ENCODE measurements at places on chromosomes 3 and 15.

GRCh38 chr3:99249627-99250026 is 348.1 kb upstream of the DCBLD2 start:
- no peak for DNase-seq
- H3K4me3 ChIP-seq: no peak overlapping the region
- no peaks in the 10 kb centered on the region for H3K27me3 ChIP-seq
- H3K4me1 ChIP-seq: no peaks in the 10 kb centered on the region

DNA sequence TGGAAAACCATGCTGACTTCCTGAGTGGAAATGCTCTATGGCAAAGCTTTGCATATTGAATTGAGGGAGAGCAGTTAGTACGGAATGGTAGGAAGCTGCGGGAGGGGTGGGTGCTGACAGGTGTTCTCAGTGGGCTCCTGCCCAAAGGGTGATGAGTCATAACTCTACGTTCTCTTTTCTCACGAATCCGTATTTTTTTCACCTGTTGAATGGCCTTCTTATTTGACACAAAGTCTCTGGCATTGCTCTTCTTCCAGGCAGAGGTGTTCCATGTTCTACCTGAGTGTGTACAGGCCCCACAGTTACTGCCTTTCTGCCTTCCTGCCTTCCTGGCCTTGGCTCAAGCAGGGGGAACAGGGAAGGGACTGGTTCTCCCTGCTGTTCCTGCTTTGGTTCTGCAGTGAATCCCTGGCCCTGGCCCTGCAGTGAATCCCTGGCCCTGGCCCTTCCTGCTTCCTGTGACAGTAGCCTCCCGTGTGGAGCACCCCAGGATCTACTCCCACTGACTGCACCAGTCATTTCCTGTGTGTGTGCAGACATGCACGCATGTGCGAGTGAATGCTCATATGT is 31.9 kb downstream of the TRAK1 start:
- no peak for DNase-seq
- H3K27me3 ChIP-seq: no peaks in the 10 kb centered on the region
- peak overlapping the region; percentile 70 for H3K27ac ChIP-seq
- peaks cover 14% of the 10 kb centered on the region for H3K4me1 ChIP-seq

DNA sequence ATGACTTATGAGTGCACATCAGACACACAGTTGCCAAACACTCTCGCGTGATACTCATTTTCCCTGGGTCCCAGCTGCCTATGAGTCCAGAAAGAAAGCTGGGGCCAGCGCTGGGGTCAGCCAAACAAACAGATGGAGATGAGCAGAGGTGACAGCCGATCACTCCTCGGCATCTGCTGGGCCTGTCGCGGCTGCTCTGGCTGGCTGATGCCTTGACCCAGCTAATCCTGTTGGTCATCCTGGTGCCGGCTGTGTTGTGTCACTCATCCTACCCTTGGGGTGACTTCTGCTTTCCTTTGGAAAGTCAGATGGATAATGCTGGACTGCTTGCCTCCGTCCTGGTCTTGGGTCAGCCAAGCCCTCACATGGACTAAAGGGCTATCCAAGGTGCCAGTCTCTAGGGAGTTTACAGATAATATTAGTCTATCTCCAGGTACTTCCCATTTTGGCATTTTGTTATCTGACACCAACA is 105.3 kb upstream of the PDZRN3 start:
- H3K4me1 ChIP-seq: no peaks in the 10 kb centered on the region
- H3K4me3 ChIP-seq: no peak overlapping the region
- no peaks in the 10 kb centered on the region for H3K36me3 ChIP-seq

DNA sequence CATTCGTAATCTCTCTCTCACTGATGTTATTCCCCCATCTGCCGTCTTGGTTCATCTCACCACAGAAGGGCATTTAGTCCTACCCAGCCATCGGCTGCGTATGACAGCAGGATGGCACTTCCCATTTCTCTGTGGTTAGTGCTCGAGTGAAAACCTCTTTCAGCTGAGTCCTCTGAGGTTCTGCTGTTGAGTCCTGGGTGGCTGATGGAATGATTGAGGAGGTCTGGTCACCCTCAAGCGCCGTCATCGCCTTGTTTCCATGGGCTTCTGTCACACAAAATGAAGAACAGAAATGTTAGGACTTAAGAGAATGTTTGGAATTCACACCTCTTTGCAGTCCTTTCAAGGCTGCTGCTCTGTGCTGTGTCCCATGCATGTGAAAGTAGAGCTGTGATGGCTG is 9.4 kb upstream of the SACM1L start:
- no peaks in the 10 kb centered on the region for H3K27me3 ChIP-seq
- H3K4me1 ChIP-seq: peaks cover 14% of the 10 kb centered on the region
- H3K4me3 ChIP-seq: no peak overlapping the region
- DNase-seq: no peak
- H3K36me3 ChIP-seq: peaks cover 3% of the 10 kb centered on the region
- H3K27ac ChIP-seq: no peak overlapping the region

GRCh38 chr3:79011821-79012529 is 755.8 kb downstream of the ROBO1 start:
- H3K27me3 ChIP-seq: no peaks in the 10 kb centered on the region
- H3K4me1 ChIP-seq: no peaks in the 10 kb centered on the region
- no peaks in the 10 kb centered on the region for H3K36me3 ChIP-seq
- H3K4me3 ChIP-seq: no peak overlapping the region
- no peak overlapping the region for H3K27ac ChIP-seq

- H3K4me3 ChIP-seq: no peak overlapping the region
- H3K36me3 ChIP-seq: no peaks in the 10 kb centered on the region
- no peaks in the 10 kb centered on the region for H3K4me1 ChIP-seq
- H3K27me3 ChIP-seq: peaks cover 55% of the 10 kb centered on the region
- H3K27ac ChIP-seq: no peak overlapping the region
Measured at GRCh38 chr3:139251529-139251928, 92.3 kb upstream of the MRPS22 start.

DNA sequence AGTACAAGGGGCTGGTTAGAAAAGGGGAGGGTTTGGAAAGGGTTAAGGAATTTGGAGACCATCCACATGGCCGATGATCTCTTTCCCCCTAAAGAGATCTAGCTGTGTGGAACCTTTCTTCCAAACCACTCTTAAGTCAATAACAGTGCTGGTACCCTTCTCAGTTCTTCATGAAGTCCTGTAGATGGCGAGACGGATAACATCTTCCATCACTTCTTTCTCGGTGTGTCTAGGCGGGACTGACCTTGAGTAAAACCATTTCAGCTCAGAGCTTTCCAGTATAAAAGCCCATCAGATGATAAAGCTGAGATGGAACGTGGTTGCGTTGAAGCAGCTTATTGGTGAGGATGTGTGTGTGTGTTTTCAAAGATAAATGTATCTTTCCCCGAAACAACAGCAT is 151.5 kb upstream of the BHLHE40 start:
- no peak for DNase-seq
- no peak overlapping the region for H3K4me3 ChIP-seq
- no peaks in the 10 kb centered on the region for H3K27me3 ChIP-seq
- H3K36me3 ChIP-seq: peaks cover 18% of the 10 kb centered on the region
- no peak overlapping the region for H3K27ac ChIP-seq

- no peak overlapping the region for H3K27ac ChIP-seq
- no peaks in the 10 kb centered on the region for H3K4me1 ChIP-seq
- peaks cover 48% of the 10 kb centered on the region for H3K27me3 ChIP-seq
- no peak overlapping the region for H3K4me3 ChIP-seq
Measured at GRCh38 chr15:66224946-66225345, 28.6 kb downstream of the MEGF11 start.

DNA sequence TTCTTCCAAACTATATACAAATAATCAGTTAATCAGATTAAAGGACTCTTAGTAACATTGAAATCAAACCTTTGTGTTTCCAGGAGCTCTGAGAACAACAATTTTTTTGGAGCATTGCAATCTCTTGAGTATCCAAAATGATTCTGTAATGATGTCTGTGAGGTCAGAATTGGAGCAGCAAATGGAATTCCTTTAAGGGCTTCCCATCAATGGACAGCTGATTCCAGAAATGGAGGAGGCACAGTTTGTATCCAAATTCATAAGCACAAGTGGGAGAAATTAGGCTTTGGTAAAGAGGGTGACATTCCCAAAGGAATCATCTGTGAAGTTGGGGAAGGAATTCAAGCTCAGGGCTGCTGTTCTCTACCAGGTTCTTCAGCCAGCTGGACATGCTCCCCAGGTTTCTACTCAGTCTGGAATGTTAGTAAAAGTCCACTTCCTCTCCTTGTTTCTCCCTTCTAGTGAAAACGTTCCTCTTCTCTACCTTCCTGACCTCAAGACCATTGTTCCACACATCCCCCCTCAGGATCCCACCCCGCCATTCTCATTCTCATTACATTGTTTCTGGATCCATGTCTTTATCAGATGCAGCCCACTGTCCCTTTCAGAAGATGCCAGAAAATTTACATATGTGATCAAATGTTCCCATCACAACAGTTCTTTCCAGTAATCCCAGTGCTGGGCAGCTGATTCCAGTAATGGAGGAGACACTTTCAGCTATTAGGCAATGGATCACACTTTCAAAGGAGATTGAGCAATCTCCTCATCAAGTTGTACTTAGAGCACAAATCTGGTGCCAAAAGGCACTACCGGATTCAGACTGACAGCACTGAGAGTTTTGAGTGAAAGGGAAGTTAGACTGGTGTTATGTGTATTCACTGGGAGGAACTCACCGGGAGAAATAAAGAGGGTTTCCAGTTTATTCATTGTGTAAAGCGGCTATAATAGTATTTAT is 391.3 kb upstream of the TPRG1 start:
- DNase-seq: no peak
- H3K27ac ChIP-seq: no peak overlapping the region
- H3K27me3 ChIP-seq: no peaks in the 10 kb centered on the region
- H3K4me3 ChIP-seq: no peak overlapping the region
- peaks cover 3% of the 10 kb centered on the region for H3K36me3 ChIP-seq

- peaks cover 23% of the 10 kb centered on the region for H3K36me3 ChIP-seq
- peak overlapping the region; percentile 84 for H3K4me3 ChIP-seq
- H3K4me1 ChIP-seq: peaks cover 87% of the 10 kb centered on the region
- H3K27ac ChIP-seq: peak overlapping the region; percentile 75
Measured at GRCh38 chr3:15300323-15301078, 31.9 kb downstream of the SH3BP5 start.

DNA sequence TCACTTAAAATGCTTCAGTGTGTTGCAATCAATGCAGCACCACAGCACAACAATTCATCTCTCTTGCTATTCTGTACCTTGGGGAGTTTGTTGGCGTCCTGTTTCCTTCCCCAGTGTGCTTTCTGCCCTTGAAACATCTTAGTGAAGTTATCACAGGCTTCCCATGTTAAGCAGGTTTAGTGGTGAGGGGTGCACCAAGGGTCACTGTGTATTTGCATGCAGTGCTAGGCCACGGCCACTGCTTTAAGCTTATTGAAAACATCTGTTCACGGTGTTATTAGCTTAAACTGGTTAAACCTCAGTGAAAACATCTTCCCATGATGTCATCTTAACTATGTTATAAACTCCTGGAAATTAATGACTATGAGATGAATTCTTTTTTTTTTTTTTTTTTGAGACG is 217.3 kb upstream of the GOLIM4 start:
- H3K36me3 ChIP-seq: no peaks in the 10 kb centered on the region
- H3K27ac ChIP-seq: no peak overlapping the region
- DNase-seq: no peak

GRCh38 chr15:52295421-52296001 is at the start of gene MYO5C:
Gene MYO5C, minus strand, starts transcription at chr15:52295804. Its CDS starts 168 bp downstream, at chr15:52295636.
- H3K27me3 ChIP-seq: peaks cover 39% of the 10 kb centered on the region
- no peak for DNase-seq
- peaks cover 1% of the 10 kb centered on the region for H3K36me3 ChIP-seq
- no peaks in the 10 kb centered on the region for H3K4me1 ChIP-seq

- DNase-seq: no peak
- H3K36me3 ChIP-seq: no peaks in the 10 kb centered on the region
- H3K27me3 ChIP-seq: no peaks in the 10 kb centered on the region
- no peak overlapping the region for H3K4me3 ChIP-seq
- H3K27ac ChIP-seq: no peak overlapping the region
Measured at GRCh38 chr3:52004163-52004787, 8.6 kb upstream of the RPL29 start.

DNA sequence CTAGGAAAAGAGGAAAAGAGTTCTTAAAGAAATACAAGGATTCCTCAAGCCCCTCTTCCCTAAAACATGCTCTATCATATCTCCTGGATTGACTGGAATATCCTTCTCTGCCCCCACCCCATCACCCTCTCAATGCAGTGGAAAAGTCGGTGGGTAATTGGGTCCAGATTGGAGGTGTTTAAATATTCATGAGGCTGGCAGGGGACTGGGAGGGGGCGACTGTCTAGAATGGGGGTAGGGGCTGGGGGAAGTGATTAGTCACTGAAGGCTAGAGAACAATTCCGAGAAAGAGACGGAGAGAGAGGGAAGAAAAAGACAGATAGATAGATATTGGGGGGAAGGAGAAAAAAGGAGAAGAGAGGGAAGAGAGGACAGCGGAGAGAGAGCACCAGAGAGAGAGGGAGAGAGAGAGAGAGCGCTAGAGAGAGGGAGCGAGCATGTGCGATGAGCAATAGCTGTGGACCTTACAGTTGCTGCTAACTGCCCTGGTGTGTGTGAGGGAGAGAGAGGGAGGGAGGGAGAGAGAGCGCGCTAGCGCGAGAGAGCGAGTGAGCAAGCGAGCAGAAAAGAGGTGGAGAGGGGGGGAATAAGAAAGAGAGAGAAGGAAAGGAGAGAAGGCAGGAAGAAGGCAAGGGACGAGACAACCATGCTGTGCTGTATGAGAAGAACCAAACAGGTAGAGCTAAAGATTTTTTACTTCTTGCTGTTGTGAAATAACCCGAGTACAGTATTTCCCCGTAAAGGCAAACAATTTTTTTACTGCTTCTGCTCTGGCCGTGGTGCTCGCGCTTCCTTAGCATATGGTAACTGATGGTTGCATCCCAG is at the start of gene GAP43:
Gene GAP43 (plus strand): TSS at position 467 of the 825 bp plus-strand sequence. CDS start 180 bp downstream, at position 647.
- H3K4me3 ChIP-seq: peak within 1 kb of the TSS; percentile 36
- no peak for DNase-seq
- H3K36me3 ChIP-seq: peaks cover 2% of the 10 kb centered on the region
- no peak within 1 kb of the TSS for H3K27ac ChIP-seq
- H3K4me1 ChIP-seq: peaks cover 17% of the 10 kb centered on the region

DNA sequence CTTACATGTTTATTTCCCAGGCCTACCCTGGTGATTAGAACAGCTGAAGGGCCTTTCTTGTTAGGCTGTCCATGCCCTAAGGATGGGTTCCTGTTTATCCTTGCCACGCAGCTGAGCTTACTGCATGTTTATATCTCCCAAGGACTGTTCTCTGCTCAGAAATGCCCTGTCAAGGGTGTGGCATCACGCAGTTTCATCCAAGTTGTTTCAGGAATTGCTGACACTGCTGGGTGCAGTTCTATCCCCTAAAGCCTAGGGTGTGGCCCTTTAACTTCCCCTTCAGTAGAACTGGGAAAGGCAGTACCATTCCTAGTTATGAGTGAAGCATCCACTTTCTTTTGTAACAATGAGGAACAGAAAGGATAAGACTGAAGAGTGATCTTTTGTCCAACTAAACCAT is 5.0 kb downstream of the ELL3 start:
- H3K4me1 ChIP-seq: peaks cover 7% of the 10 kb centered on the region
- H3K27ac ChIP-seq: no peak overlapping the region
- DNase-seq: no peak
- H3K36me3 ChIP-seq: peaks cover 71% of the 10 kb centered on the region
- H3K4me3 ChIP-seq: no peak overlapping the region

Measured in central memory CD8-positive, alpha-beta T cell (primary cell).